ENCODE measurements at places on chromosomes 6 and 20. TPM values are rescaled to one million over a fixed set of nuclear protein-coding genes. Genes with fewer than 3 reads are reported as not detected.

The MLIP gene
- polyA plus RNA-seq, result 0.50 TPM

The GABRR1 gene
- 1.6 TPM for polyA plus RNA-seq

DNA sequence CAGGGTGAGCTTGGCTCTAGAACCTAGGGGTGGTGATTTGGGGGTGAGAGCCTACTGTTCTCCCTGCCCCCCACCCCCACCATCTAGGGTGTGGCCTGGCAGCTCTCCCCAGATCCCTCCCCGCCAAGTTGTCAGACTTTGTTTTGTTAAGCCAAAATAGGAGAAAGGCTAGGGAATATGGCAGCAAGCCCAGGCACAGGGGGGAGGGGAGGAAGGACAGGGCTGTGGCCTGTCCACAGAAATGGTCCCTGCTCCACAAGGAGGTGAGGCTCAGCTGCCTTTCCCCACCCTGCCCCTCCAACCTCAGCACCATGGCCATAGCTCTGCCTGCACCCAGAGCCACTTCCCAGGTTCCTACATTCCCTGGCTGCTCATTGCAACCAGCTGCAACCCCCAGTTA, 17.2 kb downstream of the SCUBE3 start:
- no peak for DNase-seq

DNA sequence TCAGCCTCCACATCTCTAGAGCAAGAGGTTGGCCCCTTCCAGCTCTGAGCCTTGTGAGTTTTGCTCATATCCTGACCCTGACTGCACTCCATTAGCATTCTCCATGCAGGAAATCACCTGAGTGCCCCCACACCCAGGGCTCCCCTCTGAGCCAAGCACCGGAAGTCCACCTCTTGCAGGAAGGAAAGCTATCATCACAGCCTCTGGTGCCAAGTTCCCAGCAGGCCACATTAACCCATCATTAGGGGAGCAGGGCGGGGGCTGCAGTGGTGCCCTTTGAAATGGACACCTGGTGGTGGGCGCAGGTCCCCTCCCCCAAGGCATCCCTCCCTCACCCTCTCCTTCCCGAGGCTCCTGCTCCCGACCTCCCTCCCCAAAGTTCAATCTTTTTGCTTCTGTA, 16.1 kb downstream of the GRM4 start:
- DNase-seq, result no peak

DNA sequence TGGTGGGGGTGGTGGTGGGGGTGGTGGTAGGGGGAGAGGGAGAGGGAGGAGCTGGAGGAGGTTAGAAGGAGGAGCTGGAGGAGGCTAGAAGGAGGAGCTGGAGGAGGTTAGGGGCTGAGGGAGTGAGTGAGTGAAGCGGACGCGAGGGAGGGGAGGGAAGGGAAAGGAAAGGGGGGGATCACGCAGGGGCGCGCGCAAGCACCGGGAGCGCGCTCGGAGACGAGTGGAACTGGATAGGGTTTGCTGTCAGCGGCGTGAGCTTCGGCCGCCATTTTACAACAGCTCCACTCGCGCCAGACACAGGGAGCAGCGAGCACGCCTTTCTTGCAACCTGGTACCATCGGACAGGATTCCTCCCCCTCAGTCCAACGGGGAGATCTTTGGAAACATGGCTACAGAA, 90.5 kb upstream of the FERMT1 start:
- DNase-seq, result no peak

GRCh38 chr20:54223285-54223684, 15.4 kb downstream of the PFDN4 start:
- DNase-seq, result no peak

Data from renal pelvis (tissue), 12 donors.